Stimulated activated CD4-positive, alpha-beta T cell treated with anti-CD3 and anti-CD28 coated beads, TNF-alpha, amount 100 ng/mL, for 24 hours (primary cell): ENCODE measurements at places on chromosomes 12 and 14.

DNA sequence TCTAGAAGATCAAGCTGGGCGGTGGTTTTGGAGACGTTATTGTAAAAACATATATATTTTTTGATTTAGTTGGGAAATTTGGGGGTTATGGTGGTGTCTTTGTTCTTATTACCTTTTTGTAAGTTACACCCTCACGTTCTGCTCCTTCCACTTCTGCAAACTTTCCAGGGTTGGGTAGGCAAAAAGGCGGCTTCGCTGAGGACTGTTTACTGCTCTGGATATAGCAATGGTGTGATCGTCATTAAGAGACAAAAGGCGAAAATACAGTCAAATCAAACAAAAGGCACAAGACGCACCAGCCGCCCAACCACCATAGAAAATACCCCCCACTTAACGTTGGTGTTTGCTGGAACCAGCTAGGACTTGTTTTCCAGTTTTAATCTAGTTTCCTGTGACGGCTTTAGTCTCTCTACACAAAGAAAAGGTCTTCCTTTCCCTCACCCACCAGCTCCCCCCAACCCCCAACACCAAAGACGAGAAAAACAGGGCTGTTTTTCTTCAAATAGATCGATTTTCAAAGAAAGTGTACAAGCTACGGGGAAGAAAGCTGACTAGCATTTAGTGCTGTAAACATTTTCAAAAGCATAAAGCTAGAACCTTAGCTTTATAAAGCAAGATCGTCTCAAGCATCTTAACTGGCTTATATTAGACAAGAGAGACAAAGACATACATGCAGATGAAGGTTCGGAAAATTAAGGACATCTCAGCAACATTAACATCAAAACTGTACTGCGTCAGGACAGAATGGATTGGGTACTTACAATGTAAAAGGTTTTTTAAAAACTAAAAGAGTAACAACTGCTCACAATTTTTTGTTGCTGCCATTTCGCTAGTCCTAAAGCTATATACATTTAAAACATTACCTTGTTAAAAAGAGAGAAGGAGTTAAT lies 2.0 kb upstream of the SETD1B start:
- DNase-seq: no peak

GRCh38 chr12:58915634-58916033 lies 4.7 kb downstream of the LRIG3 start:
- no peak for DNase-seq

DNA sequence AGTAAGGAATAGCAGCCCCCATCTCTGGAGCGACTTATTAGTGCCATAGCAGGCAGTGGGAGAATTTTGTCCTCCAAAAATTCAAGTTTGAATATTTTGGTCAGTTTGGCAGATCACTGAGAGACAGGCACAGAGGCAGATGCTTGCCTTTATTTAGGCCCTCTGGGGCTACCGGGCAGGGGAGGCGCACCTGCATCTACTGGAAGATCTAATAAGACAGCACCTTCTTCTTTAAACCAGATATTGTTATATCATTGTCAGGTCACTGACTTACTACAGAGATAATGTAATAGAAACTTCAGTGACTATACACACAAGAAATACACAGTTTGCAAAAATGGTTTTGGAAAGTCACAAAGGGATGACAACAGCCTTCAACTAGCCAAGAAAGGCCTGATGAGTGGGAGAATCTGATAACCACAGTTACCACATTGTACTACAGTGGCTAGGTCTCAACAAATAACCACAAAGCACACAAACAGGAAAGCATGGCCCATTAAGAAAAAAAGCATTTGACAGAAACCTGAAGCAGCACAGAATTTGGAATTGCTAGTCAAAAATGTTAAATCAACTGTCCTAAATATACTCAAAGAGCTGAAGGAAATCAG lies 56.8 kb downstream of the CDK17 start:
- no peak for DNase-seq

DNA sequence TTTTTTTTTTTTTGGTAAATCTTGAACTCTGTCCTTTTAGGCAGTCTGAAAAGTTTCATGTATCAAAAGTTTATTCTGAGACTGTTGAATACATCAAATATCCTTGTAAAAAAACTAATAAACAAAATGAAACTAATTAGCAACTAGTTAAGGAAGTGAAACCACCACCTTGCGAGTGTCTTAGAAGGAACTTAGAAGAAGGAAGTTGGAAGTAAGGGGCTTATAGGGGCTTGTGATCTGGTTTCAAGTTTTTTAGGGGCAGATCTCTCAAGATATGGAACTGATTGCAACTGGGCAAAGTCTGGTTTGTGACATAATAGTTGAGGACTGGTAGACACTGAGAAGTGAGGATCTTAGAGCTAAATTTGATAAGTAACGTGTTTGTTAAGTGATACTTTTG lies 748.8 kb downstream of the C12orf50 start:
- DNase-seq: no peak

DNA sequence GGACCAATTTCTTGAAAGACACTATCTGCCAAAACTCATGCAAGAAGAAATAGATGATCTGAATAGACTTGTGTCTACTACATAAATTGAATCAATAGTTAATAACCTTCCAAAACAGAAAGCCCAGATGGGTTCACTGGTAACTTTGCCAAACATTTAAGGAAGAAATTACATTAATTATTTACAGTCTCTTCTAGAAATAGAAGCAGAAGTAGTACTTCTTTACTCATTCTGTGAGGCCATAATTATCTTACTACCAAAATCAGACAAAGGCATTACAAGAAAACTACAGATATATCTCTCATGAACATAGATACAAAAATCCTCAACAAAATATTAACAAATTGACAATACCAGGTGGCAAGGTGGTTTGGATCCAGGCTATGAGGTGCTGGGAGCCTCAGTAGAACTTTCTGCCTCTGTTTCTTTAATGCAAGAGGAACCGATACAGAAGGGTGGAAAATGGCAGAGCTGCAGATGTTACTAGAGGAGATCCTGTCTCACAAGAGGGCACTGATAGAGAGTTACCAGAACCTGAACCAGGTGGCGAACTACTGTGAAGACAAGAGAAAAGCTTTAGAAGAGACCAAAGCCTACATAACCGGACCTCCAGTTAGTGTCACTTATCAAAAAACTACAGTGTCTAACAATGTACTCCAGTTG lies 33.7 kb upstream of the KTN1 start:
- DNase-seq: no peak

DNA sequence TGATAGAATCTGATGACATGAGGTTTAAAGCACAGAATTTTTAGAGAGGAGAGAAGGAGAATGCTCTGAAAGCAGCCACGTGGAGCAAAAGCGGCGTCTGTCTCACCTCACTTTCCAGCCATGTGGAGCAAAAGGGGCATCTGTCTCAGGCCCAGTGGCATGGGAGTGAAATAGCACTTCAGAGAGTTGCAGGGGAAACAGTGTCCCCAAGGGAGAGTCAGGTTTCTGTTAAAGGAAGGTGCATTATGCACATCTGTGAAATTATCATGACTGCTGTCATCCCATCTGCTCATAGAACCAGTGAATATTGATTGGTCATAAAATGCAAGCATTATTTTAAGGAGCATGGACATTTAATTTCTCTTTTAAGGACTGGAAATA lies 124.0 kb downstream of the BICD1 start:
- no peak for DNase-seq

- no peak for DNase-seq
Observed at GRCh38 chr14:31902002-31902401, 175.1 kb upstream of the ARHGAP5 start.

GRCh38 chr14:89723930-89724627 lies 230.5 kb downstream of the EFCAB11 start:
- no peak for DNase-seq

DNA sequence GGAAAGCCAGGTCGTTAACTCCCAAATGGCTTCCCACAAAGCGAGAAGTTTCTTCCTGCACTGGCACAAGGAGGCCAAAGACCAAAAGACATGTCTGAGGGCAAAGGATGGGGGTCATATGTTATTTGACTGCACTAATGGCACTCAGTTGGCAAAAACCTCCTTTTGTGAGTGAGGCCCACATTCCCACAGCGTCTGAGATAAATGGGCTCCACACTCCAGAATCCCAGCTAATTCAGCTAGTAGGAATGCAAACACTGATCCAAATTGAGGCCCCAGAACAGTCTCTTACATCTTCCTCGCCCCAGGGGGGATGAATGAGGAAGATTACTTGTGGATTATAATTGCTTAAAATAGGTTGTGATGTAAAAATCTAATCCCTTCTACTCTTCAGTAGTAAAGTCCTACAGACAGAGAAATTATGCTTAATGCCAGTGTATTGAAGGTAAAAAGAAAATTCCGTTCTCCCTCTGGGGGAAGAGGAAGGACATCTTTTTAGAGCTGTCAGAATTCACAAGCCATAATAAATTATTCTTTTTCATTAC lies 86.4 kb upstream of the PIWIL1 start:
- DNase-seq: no peak

GRCh38 chr12:30268041-30268440 lies 427.6 kb downstream of the IPO8 start:
- no peak for DNase-seq

GRCh38 chr12:122867691-122868461 lies 28.0 kb downstream of the VPS37B start:
- no peak for DNase-seq

DNA sequence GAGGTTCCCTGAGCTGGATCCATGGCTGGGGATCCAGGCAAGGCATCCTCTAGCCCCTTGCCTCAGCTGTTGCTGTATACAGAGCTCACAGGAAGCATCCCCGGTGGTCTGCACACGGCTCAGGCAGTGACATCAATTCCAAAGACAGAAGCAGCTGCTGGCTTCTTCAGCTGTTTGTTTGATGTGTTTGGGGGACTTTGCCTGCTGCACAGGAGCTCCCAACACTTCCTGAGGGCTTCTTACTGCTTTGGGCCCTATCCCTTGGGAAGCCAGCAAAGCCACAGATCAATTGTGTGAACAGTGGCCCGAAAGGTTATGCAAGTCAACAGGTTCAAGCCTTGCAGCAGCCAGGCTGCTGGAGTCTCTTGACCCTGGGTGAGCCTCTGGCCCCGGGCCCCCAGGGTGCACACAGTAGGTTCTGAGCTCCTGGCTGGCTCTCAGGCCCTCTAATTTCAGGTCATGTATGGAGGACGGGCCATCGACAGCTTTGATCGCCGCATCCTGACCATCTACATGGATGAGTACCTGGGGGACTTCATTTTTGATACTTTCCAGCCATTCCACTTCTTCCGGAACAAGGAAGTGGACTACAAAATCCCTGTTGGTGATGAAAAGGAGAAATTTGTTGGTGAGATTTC lies 42.6 kb downstream of the CCDC92 start:
- DNase-seq: no peak

DNA sequence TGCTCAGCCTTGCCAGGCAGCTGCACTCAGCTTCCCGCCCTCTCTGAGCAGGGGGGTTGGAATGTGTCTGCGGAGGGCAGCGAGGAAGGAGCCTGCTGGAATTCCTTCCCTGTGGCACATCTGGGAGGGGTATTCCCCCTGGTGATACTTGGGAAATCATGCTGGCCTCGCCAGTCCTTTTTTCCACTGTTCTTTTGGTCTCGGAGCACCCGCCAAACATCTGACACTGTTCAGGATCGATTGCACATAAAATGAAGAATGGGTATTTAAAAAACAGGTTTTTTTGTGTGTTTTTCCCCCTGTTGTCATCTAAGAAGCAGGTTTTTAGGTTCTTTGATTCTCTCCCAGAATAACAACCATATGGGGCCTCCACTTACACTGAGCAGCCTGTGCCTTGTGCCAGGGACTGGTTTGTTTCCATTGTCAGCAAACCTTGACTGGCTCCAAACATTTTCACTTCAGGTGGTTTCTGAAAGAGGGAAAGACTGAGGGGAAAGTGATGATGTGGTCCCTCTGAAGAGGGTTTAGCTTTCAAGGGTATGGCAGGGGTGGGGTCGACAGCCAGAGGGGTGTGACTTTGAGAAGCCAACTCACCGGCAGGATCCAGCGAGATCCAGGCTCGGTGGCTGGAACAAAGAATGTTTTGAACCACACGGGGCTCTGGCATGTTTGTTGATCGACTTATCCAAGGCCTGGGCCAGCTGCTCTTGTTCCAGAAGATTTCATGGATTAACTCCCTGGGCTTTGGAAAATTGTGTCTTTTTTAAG lies 215.1 kb downstream of the CACNA1C start:
- DNase-seq: no peak

DNA sequence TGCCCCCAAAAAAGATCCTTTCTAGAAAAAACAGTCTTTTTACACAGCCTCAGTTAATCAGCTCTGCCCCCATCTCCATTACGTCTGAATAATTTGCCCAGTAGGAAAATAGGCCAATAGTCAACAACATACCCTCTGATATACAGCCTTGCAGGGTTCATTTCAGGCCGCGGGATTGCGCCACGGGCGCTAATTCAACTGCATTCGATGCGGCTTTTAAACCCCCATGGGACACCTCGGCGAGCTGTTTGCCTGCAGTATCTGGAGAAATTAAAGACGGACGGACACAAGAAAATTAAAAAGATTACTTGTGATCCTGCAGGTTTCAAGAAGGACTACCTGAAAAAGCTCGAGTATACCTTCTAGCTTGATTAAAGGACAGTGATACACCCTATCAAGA lies 36.1 kb downstream of the ERP29 start:
- no peak for DNase-seq
